ENCODE measurements at places on chromosomes 5 and 9. TPM values are rescaled to one million over a fixed set of nuclear protein-coding genes. Genes with fewer than 3 reads are reported as not detected.

The LCN6 gene
- total RNA-seq: not detected

The TAF11L5 gene
- not detected for total RNA-seq

The FGF10 gene
- total RNA-seq: not detected

The SPARC gene
- total RNA-seq: 92.5 TPM

The STKLD1 gene
- 0.44 TPM for total RNA-seq

The PCDHGA11 gene
- 4.4 TPM for total RNA-seq

The SGCD gene
- under 0.01 TPM for total RNA-seq

The PDE6A gene
- not detected for total RNA-seq

The SLCO6A1 gene
- not detected for total RNA-seq

The PCDHGA2 gene
- 0.65 TPM for total RNA-seq

The ANXA6 gene
- total RNA-seq: 60.1 TPM

The TAF11L10 gene
- total RNA-seq: not detected
